ENCODE measurements at places on chromosomes 3 and 15. TPM values are rescaled to one million over a fixed set of nuclear protein-coding genes. Genes with fewer than 3 reads are reported as not detected.

TMC3 gene
- total RNA-seq = not detected

CD200 gene
- 54.1 TPM for total RNA-seq

MED12L gene
- 22.3 TPM for total RNA-seq

CACNA2D3 gene
- total RNA-seq = 4.0 TPM

ARHGEF3 gene
- total RNA-seq = 7.9 TPM

TNFAIP8L3 gene
- total RNA-seq = 0.25 TPM

TMEM212 gene
- not detected for total RNA-seq

GPR149 gene
- total RNA-seq = 0.09 TPM

TMCO5A gene
- total RNA-seq = not detected

FGF7 gene
- total RNA-seq = 0.11 TPM

NEO1 gene
- total RNA-seq = 37.1 TPM

ROPN1 gene
- not detected for total RNA-seq

Data from WTC11 (cell line).